ENCODE measurements at places on chromosomes 4 and X.

DNA sequence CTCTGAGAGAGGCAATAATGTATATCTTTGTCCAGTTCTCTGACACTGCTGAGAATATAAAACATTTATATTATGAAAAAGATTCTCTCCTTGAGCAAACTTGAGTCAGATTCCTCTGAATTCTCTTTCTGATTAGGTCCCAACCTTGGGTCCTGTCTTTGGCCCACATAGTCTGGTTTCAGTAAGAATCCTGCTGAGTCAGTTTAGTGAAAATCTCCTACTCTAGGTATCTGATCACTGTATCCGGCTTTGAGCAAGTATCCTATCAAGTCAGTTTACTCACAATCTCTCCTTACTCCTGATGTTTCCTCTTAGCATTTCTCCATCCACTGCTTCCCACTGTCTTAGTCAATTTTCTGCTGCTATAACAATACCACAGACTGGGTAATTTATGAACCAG lies 253.9 kb downstream of the OPHN1 start:
- DNase-seq = no peak

GRCh38 chr4:188434643-188435042 lies 295.4 kb downstream of the TRIML1 start:
- no peak for DNase-seq

DNA sequence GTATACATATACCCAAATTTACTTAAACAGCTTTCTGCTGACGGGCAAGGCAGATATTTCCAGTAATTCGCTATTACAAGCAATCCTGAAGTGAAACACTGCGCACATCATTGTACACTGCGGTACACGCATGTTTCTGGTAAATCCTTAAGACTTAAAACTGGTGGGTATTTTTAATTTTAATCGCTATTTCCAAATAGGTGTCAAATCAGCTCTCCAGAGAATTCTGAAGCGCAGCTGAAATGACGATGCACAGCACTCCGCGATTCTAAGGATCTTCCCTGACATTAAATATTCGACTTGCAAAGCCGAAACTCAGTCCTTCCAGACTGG lies 361 bp downstream of the TMEM128 start:
- no peak for DNase-seq

GRCh38 chr4:107666134-107666533 lies 53.9 kb downstream of the PAPSS1 start:
- no peak for DNase-seq

GRCh38 chrX:71623714-71624113 lies 5.4 kb upstream of the CXCR3 start:
- peak; percentile 53 for DNase-seq

- no peak for DNase-seq
These were observed 347.5 kb downstream of the NKX6-1 start for GRCh38 chr4:84151574-84151973.

- DNase-seq = no peak
These were observed 144.9 kb downstream of the SPANXA1 start for GRCh38 chrX:141439651-141440050.

- DNase-seq = no peak
These were observed 330.9 kb downstream of the SPOCK3 start for GRCh38 chr4:166903408-166903807.

- no peak for DNase-seq
These were observed 3.0 kb downstream of the RAB9A start for GRCh38 chrX:13691841-13692371.

DNA sequence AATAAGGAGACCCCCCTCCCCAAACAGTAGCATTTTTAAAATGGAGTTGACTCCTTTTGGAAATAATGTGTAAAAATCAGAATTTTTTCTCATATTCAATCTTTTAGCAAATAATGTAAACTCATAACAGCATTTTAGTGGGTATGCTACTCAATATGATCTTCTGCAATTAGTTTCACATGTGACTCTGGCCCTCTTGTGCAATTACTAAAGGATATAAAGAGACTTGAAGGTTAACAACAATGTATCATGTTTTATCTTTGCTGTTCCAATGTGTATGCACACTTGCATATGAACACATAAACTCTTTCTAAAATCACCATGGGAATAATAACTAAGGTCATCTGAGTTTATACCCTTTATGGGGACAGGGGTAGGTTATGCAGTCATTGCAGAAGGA lies 39.9 kb upstream of the RXFP1 start:
- DNase-seq = no peak

DNA sequence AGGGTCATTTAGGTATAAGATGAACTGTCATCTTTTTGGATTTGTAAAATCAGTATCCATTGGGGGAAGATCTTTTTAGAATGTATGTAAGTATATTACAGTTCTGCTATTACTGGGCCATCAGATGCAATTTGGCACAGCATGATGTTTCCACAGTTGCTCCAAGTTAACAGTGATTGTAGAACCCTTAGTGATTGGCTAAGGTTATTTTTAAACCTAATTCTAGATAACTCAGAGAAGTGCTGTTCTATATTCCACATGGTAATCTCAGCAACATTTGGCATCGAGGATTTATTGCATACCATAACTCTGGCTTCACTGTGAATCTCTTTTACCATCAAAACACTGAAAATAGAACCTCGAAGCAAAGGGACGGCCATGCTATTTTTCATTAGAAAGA lies 215.7 kb upstream of the HAND2 start:
- no peak for DNase-seq

DNA sequence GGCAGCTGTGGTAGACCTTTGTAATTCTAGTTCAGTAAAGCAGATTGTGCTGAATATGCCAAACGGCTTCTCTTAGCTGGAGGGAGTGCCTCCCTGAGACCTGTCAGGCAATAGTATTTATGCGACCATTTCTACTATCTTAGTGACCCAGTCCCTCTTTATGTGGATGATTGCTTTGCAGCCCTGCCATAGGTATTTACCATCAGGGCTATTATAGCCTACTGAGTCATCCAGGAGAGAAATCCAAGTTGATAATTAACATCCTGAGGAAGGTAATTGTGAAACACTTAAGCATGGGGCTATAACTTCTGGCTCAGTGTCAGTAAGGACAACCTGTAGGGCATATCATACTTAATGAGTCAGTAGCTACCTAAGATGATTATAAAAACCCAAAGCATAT lies 103.9 kb upstream of the MAOA start:
- DNase-seq = no peak

DNA sequence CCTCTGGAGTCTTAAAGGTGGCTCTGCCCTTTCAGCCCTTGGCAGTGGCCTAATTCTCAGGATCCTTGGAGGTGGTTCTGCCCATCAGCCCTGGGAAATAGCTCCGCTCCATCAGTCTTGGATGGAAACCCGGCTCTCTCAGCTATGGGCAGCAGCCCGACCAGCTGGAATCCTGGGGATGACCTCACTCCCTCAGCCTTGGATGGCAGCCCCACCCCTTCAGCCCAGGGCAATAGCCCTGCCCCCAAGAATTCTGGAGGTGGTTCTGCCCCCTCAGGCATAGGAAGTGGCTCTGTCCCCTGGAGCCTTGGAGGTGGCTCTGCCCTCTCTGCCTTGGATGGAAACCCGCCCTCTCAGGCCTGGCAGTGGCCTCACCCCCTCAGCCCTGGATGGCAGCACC lies 127.7 kb downstream of the RBMX2 start:
- no peak for DNase-seq

DNA sequence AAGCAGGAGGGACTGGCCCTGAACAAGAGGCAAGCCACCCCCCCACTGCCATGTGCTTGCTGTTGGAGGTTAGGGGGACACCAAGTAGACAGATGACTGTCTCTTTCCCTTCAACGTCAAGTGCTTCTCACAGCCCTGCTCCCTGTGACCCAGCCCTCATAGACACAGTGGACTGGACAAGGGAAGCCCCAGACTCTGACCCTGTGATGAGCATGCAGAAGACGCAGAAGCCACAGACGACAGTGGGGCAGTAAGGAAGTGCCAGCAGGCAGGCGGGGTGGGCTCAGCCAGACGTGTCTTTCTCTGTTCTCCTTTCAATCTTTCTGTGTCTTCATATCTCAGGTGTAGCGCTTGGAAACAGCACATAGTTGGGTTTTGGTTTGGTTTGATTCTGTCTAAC lies 2.4 kb upstream of the L1CAM start:
- no peak for DNase-seq

DNA sequence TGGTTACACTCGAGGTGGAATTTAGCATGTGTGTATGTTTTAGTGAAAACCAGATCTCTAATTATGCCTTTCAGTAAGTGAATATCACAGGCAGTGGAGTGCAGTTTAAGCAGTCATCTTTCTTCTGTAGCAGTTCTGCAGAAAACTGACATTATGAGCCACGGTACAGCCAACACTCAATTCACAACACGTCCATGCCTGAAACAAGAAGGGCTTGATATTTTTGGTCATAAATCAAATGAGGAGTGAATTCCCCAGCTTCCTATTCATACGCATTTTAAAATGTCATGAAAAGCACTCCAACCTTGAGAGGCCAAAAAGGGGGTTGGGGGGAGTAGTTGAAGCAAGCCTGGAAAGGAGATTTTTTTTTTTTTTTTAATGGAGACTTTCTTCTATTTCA lies 316.7 kb downstream of the ARHGAP10 start:
- no peak for DNase-seq

DNA sequence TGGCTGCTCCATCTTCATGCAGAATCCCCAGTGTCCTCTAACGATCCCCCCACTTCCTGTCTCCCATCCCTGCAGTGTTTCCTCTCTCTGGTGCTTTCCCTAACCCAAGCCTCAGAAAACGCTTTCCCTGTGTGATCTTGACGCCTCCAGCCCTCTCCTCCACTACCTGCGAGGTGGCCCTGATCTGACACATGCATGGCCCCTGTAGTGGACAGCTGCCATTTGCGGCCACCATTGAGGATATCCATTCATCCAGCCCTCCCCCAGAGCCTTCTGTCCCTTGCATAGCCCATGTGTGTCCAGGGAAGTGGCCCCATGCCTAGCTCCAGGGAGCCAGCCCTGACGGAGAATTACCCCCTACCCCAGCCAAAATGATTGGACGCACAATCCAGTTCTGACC lies 3.1 kb downstream of the UBL4A start:
- DNase-seq = no peak

- DNase-seq = no peak
These were observed 716.6 kb upstream of the INTU start for GRCh38 chr4:126916049-126916625.

DNA sequence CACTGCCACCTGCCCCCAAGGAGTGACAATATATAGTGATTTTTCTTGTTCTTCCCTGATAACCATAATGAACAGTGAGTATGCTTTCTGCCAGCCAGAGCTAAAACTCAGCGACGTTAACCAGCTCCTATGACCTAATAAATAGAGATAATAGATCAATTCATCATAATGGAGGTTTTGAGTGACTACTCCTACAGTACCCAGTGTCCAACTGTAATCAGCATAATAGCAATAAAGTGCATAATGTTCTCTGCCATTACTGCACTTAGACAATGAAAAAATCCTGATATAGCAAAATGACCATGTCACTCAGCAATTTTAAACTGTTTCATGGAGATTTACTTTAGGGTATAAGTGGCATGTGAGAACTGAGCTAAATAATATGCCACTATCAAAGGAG lies 20.7 kb upstream of the TXLNG start:
- DNase-seq = no peak
